ENCODE measurements at places on chromosomes 6 and 20.

GRCh38 chr6:46291275-46291633, 120.5 kb upstream of the ENPP5 start:
- no peak for DNase-seq

DNA sequence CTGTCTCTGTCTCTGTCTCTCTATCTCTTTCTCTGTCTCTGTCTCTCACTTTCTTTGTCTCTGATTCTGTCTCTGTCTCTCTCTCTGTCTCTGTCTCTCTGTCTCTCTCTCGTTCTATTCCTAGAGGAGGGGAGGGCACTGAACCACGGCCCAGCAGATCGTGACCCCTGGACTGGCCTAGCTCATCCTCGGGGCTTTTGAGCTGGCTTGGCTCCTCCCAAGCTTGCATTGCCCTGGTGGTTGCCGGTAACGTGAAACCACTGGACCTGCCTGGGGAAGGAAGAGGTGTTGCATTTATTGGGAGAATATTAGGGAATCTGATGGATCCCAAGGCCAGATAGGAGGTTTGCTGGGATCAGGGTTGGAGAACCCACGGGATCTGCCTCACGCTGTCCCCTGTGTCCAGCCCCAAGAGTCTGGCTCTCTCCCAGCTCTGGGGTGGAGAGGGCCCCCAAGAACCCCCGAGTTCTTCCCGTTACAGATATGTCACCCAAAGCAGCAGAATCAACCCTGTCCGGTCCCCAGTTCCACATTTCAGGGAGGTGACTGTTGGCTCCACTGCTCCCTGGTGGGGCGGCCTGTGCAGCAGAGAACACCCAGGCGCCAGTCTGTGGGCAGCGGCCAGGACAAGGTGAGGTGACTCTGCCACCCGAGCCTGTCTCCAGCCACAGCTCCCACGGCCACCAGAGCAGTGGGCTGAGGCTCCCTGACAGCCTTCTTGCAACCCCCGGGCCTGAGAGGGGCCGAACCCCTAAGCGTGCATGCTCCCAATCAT, 228.3 kb downstream of the TTLL2 start:
- DNase-seq = no peak

DNA sequence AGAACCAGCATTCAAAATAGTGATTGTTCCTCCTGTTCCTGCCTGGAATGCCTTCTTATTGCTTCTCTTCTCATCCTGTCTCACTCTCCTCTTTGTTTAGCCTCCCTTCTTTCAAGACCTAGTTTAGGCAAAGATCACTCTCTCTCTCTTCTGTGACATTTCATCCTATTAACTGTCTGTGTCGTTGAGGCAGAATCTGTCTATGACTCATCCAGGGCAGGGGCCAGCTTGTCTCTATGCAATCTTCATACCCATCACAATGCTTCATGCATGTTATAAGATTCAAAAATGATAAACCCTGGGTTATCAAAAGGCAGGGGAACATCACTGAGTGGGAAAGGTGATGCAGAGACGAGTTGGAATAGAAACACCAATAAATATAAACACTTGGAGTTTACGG, 32.2 kb upstream of the FOXA2 start:
- no peak for DNase-seq

DNA sequence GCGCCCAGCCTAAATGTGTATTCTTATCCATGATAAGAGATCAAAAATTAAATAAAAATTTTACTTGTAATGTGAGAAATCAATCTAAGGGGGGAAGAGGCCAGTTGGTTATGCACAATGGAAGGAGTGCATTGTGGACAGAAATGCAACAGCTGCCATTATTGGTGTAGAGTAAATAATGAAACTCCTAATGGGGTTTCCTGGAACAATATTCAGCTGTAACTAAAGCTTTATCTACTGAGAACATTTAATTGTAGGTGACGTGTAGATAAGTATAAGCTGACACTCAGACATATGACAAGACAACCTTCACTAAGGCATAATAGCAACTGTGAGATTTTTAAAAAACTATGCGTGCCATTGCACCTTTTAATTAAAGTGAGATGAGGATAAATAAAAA, 71.4 kb downstream of the CEP57L1 start:
- no peak for DNase-seq

GRCh38 chr6:47362857-47363461, 53.3 kb upstream of the TNFRSF21 start:
- no peak for DNase-seq

GRCh38 chr20:51431321-51431720, 111.2 kb downstream of the NFATC2 start:
- DNase-seq = no peak

DNA sequence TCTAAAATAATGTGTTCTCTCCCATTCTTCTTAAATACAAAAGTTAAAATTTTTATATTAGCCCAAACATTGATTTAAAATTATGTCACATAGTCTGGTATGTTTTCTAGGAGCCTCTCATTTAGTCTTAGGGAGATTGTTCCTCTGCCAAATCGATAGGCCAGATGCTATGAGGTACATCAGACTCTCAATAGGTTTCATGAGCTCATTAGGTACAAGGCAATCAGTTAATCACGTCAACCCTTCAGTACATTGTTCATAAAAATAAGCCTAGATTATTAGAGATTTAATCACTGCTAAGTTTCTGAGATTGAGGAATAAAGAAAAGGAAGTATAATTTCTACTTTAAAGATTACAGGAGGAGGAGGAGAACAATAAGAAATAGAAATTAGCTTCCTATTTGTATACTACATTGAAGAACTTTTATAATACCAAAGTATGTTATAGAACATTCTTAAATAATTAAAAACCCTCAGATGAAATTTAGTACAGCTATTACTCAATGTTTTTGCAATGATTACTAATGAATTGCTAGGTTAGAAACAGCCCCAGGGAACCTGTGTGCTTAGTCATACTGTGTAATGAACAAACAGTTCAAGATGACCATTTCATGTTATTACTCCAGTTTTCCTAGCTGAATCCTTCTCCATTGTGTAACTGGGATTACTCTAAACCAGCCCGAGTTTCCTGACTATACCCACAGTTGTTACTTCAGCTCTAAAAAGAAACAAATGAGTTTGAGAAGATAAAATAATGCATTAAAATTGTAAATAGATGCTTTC, 117.0 kb downstream of the BMP5 start:
- peak; percentile 87 for DNase-seq

DNA sequence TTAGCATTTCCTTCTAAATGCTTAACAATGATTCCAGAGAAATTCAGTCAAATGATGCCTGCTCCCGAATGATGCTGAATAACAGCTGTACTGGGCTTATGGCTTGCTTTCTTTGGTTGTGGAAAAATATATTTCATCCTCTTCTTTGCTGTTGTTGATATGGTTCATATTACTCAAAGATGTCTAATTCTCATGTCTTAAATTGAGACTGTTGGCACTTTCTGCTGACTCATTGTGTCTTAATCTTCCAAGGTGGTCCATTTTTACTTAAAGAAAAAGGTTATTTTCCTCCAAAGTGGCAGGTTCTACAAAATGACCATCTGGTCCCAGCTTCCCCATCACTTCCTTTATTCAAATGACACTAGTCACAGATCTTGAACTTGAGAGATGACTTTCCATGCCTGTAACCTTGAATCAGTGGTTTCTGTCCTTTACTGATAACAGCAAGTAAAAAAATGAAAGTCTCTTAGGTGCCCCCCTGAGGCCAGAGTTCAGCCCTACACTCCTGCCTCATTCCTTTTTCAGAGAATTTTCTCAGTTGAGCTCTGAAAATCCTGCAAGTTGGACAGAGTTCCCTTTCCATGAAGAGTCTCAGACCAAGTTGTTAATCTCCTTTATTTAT, 6.9 kb downstream of the SNAP25 start:
- no peak for DNase-seq

GRCh38 chr6:147447835-147448611, 60.5 kb upstream of the SAMD5 start:
- no peak for DNase-seq

- DNase-seq = no peak
Observed at GRCh38 chr6:43496370-43497128, 13.6 kb downstream of the LRRC73 start.

- DNase-seq = no peak
Observed at GRCh38 chr20:63368151-63368550, 7.0 kb upstream of the CHRNA4 start.

DNA sequence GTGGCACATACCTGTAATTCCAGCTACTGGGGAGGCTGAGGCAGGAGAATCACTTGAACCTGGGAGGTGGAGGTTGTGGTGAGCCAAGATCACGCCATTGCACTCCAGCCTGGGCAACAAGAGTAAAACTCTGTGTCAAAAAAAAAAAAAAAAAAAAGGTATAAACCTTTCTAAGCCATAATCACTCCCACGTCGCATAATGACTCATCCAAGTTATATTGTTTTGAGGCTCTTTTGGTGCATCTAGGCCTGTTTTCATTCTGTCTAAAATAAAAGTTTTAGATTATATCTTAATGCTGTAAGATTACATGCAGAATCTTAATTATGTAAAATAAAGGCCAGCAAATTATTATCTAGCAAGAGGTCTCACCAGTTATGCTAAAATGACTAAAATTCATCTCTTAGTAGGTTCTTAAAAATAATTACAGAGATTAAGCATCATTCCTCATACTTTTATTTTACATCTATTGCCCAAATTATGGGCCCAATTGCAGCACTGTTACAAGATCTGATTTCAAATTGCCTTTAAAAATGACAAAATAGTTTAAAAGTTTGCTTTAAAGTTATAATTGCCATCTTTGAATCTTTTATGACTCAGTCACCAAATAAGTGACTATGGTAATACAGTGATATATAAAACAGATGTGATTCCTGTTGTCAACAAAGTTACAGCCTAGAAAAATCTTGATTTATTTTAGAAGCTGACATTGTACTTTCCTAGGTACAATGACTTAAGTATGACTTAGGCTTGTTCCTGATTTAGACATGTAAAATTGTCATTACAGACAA, 10.4 kb upstream of the SUMO4 start:
- DNase-seq = peak; percentile 1

GRCh38 chr20:9119776-9120175, 50.9 kb downstream of the PLCB4 start:
- no peak for DNase-seq

DNA sequence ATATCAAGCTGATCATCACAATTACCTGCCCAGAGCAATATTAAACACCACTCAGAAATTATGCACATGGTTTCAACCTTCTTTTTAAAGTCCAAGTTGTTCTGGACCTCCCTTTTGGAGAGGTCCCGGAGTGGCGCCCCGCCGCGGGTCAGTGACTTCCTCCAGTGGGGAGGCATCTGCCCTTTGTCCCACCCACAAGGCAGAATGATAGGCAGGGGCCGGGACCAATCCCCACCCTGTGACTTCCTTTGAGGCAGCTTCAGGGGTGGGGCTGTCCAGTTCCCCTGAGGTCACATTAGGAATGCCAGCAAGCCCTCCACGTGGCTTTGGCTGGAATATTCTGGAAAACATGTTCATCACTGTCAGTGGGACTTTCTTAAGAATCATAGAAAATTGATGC, 207.0 kb downstream of the ANKRD60 start:
- DNase-seq = no peak

GRCh38 chr6:47200536-47201334, 109.0 kb downstream of the TNFRSF21 start:
- DNase-seq = no peak

DNA sequence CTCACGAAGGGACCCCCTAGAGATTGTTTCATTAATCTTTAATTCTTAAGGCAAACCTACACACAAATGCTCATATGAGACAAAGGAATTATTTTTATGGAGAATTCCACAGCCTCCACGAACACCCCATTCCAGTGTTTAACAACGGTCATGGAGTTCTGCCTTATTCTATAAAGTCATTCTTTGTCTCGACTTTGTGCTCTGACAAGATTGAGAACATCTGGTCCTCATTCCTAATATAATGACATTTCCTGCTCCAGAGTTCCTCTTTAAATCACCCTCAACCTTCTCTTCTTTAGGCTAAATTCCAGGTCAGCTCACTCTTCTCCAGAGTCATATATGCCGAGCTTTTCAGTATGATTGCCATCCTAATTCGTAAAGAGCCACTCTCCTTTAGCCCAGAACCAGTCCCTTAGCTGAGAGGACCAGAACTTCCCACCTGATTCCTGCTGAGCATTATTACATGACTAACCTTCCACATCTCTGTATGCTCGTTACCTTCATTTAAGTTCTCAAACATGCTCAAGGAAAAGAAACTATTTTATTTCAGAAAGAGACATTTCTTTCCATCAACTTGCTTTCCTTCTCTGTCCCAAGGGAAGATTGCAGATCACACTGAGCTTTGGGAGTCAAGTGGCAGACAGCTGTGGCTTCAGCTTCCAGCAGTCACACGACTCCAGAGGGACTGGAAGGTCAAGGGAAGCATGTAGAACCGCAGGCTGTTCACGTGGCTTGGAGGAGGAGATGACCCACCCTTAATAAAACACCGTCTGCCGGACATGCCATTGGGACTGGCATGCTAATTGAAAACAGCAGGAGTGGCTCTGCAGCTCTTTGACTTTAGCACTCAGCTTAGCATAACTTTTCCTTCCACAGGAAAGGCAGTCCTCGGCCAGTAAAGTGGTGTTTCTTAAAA, 467.1 kb upstream of the HSF2 start:
- DNase-seq = peak; percentile 98

- no peak for DNase-seq
Observed at GRCh38 chr6:113584767-113585166, 272.4 kb upstream of the MARCKS start.

GRCh38 chr20:22579711-22580697, 4.4 kb downstream of the FOXA2 start:
- DNase-seq = no peak

DNA sequence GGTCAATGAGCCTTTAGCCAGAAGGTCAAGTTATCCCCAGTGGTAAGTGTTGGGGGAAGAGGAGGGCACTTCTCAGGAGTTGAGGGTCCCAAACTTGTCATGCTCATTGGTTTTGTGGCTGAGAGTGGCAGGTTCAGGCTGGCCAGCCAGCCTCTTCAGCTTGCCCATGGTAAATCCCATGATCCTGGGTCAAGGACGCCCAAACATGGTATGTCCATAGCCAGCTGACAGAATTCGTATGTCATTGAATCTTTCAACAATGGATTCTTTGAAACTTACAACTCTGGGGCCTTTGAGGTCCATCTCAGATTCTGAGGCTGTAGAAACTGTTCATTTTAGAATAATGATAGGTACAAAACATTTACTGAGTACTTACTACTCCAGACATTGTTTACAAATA, 36.1 kb upstream of the RSPO4 start:
- no peak for DNase-seq

- no peak for DNase-seq
Observed at GRCh38 chr6:168876956-168877355, 376.7 kb downstream of the THBS2 start.

GRCh38 chr6:23611776-23612381, 514.1 kb upstream of the NRSN1 start:
- DNase-seq = no peak

GRCh38 chr6:33343953-33344611, 26.5 kb upstream of the ZBTB22 start:
- DNase-seq = no peak

- no peak for DNase-seq
Observed at GRCh38 chr20:25047766-25048165, 10.2 kb downstream of the ACSS1 start.

DNA sequence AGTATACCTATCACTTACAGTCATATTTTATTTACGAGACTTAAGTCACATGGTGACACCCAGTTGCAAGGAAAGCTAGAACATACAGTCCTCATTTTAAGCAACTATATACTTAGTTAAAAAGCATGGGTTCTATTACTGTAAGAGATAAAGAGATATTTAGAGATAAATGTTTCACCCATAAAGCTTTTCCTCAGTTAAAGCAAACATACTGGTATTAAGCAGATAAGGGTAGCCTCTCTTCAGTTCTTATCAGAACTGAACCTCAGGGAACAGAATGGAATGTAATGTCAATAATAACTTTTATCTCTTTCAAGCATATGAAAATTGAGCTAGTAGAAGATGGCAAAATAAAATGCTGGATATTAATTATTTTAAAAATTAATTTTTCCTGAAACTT, 9.9 kb upstream of the ASCC3 start:
- DNase-seq = no peak

- DNase-seq = no peak
Observed at GRCh38 chr6:37452522-37452921, 19.5 kb downstream of the CMTR1 start.

Measured in AG09309 (cell line).